ENCODE measurements at places on chromosomes 5 and 9.

GRCh38 chr5:179769271-179769670, 24.5 kb upstream of the LTC4S start:
- no peak for DNase-seq

- DNase-seq: no peak
Measured at GRCh38 chr5:108858959-108859358, 111.3 kb downstream of the FER start.

DNA sequence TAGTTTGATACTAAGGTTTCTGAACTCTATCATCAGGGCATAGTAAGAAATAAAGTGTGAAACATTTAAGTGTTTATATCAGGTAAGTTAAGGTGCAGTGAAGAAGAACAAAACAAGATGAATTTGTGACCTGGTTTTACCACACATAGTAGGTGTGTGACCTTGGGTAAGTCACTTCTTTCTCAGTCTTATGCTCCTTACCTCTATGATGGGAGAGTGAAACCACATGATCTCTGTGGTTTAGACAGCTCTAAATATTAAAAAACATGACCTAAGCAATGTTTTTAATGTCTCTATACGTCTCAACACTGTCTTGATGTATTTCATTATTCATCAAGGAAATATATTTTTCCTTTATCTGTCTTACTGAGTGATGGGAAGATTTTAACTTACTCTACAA, 629.6 kb upstream of the DMAC1 start:
- DNase-seq: no peak

- no peak for DNase-seq
Measured at GRCh38 chr5:100746730-100747129, 156.4 kb downstream of the ST8SIA4 start.

DNA sequence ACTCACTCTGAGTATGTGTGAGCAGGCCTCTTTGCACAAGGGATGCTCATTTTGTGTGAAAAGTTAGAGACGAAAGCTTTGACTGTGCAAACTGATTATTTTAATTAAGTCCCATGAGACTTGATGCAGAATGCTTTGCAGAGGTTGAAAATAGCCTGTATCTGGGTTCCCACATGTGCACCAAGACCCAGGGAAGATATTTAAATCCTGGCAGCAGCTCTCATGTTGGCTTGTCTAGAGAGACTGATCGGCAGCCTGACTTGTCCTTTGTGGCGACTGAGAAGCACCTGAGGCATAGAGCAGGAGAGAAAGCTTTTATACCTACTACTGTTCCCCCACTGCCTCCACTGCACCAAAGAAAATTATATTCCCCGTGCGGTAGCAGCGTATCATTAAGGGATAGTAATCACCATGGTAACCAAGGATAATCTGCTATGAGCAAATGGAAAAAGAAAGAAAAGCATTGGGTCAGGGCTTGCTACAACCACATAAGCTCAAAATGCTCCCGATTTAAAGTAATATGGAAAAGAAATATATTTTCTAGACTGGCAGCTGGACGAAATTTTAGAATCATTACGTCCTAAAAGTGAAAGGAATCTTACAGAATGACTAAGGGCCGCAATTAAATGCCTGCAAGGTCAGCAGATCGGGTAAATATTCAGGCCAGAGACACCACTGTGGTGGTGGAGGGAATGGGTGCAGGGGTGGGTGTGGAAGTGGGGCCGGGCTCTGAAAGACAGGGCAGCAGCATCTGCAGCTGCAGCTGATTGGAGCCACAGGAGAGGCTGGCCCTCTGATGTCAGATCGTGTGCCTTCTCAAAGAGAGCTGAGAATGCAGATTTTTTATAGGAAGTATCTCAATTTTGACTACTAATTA, 135.3 kb upstream of the EPB41L4A start:
- no peak for DNase-seq

DNA sequence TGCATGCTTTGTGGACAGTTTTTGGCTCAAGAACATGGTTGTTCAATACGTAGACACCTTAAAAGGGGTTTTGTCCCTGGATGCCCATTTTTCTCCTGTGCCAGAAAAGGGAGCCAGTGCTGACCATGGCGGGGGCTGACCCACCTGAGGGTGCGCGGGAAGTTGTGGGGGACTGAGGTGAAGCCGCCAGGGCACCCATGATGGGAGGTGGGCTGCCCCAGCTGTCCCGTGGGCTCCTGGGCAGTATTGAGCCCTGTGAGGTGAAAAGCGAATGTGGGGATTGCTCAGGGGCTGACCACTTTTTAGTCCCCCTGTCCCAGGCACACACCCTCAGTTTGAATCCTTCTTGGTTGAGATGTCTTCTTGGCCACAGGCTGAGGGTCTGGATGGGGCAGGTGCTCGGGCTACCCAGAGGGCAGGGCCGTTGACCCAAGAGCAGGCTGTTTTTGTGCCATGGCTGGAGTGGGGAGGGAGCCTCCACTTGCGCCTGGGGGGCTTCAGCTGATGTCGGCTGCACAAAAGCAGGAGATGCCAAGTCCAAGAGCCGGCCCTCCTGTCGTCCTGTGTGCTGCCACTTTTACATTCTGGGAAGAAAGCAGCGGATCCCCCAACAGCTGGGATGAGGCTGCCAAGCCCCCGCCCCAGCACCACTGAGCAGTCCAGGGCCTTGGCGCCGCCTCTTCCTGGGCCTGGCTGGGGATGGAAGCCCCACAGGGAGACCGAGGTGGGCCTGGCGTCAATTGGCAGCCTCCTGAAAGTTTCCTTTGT, 120.1 kb downstream of the WNK2 start:
- no peak for DNase-seq

GRCh38 chr9:138049779-138050471, 172.3 kb downstream of the CACNA1B start:
- DNase-seq: no peak

- no peak for DNase-seq
Measured at GRCh38 chr9:110188991-110189390, 19.0 kb downstream of the C9orf152 start.

- no peak for DNase-seq
Measured at GRCh38 chr5:65914641-65915196, 11.7 kb upstream of the ERBIN start.

DNA sequence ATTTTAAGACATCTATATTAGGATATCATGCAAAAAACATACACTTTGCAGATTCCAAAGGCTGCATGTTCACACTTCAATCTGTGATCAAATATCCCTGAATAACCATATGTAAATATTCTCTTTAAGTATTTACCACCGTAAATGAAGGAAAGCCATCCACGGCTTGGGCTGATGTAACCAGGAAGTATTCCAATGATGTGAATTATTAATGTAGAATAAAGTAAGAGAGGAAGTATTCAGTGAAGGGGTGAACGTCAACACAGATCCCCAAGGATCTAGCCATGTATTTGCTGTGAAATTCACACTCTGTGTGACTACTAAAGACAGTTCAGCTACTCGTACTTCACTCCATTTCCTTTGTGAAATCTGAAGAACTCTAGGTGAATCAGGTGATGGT, 75.2 kb downstream of the CDH6 start:
- no peak for DNase-seq

GRCh38 chr5:6626508-6626907, 6.3 kb downstream of the NSUN2 start:
- no peak for DNase-seq

DNA sequence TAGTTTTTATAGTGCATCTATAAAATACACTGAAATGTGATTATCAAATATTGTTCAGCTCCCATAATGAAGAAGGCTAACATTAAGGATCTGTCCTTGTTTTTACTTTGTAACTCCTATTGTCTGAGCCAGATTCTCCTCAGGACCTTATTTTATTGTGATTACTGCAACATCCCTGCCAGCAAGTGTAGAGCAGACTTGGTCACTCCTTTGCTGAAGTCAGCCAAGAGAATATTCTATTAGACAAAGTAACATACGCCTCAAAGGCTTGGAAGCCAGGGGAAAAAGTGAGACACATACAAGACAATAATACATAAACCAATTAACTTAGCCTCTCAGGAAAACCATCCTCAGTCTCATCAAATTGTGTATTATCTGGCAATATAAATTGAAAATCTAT, 269.6 kb downstream of the ARL15 start:
- no peak for DNase-seq

GRCh38 chr9:134863941-134864820, 16.4 kb upstream of the FCN2 start:
- DNase-seq: no peak

DNA sequence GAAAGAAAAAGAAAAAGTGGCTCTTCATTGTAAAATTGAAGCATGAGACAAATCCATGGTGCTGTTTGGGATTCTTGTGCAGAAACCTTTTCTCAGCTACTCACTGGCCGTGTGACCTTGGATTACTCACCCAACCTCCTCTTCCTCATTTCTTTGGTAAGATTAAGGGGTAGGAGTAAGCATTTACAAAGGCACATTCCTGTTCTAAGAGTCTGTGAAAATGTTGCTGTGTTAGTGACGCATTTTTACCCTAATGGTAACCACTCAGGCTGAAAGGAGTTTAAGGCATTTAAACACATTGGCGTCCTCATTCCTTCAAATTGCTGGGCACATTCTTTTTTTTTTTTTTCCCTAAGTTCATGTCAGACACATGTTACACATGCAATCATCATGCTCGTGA, 4.3 kb downstream of the RAI14 start:
- DNase-seq: peak; percentile 93

DNA sequence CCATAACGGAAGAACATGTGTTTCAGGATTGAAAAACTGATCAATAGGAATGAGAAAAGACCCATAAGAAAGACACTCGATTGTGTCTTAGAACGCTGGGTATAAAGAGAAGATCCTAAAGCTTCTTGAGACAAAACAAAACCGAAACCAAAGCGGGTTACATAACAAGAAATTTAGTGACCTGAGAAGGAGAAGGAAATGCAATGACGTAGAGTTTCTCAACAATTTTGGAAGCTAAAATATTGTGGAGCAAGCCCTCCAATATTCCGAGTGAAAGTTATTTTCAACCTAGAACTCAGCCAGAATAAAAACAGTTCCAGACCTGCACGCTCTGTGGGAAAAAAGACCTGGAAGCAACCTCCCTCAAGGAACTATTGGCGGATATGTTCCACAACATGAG, 81.9 kb upstream of the FREM1 start:
- DNase-seq: no peak

GRCh38 chr5:78320401-78320800, 25.9 kb upstream of the AP3B1 start:
- DNase-seq: no peak

DNA sequence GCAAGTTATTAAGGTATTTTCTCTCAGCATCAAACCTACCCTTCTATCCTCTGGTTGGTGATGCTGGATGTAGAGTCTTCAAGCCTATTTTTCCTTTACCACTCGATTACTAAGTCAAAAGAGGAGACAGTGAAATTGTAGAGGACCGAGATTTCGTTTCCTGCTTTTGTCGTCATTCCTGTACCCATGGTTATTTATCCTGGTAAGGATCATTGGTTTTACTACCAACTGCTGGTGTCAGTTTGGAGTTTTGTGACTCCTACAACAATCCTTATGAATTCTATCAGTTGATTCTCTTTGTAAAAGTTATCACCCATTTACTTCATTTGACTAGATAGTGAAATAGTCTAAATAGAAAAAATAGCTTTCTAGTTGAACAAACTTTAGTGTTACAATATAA, 2028.2 kb upstream of the ACO1 start:
- DNase-seq: no peak

GRCh38 chr5:172456076-172456722, 1.9 kb upstream of the SH3PXD2B start:
- DNase-seq: no peak

- DNase-seq: no peak
Measured at GRCh38 chr9:125959315-125959714, 212.1 kb downstream of the PBX3 start.

DNA sequence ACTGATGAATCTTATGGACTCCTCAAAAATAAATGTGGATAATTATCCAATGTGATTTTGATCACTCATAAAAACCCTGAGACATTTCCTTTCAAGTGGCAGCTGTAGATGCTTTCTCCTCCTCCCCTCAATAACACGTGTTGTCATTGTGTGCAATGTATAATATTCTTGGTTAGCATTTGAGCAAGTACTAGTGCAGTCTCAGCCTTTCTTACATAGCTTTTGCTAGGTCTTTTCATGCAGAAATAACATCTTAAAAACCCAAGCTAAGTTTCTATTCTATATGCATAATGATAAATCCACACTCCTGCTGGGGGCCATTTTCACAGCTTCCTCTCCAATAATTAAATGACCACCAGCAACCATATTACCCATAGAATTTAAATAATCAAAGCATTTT, 1835.2 kb upstream of the NUDT12 start:
- DNase-seq: no peak
